Stimulated activated CD8-positive, alpha-beta memory T cell treated with anti-CD3 and anti-CD28 coated beads, Interleukin-15, amount 100 ng/mL, for 24 hours (primary cell): ENCODE measurements at places on chromosomes 7 and 10.

DNA sequence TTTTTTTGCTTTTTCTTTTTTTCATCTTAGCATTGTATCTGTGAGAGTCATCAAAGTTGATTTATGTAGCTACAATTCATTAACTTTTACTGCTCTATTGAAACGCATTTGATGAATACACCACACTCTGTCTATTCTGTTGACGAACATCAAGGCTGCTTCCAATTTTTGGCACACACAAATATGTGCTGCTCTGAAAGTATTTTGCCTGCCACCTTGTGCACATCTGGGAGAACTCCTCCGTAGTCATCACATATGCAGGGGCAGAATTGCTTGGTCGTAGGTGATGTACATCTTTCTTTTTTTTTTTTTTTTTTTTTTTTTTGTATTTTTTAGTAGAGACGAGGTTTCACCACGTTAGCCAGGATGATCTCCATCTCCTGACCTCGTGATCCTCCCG lies 796.8 kb downstream of the KCNMA1 start:
- no peak for DNase-seq

DNA sequence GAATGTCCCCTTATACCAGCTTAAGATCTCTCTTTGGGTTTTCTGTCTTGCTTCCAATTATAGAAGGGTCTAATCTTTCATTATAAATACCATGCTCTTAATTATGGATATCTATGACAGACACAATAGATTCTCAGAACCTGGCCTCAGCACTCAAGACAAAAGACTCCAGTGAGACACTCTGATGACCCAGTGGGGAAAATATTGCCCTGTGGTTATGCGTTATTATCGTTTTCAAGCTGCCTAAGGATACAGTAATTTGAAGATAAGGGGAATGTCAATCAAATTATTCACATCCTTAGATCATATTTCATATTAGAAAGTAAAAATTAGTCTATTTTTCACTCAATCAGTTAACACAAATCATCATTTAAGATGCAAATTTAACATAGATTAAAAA lies 748.8 kb downstream of the XPNPEP1 start:
- DNase-seq: no peak

DNA sequence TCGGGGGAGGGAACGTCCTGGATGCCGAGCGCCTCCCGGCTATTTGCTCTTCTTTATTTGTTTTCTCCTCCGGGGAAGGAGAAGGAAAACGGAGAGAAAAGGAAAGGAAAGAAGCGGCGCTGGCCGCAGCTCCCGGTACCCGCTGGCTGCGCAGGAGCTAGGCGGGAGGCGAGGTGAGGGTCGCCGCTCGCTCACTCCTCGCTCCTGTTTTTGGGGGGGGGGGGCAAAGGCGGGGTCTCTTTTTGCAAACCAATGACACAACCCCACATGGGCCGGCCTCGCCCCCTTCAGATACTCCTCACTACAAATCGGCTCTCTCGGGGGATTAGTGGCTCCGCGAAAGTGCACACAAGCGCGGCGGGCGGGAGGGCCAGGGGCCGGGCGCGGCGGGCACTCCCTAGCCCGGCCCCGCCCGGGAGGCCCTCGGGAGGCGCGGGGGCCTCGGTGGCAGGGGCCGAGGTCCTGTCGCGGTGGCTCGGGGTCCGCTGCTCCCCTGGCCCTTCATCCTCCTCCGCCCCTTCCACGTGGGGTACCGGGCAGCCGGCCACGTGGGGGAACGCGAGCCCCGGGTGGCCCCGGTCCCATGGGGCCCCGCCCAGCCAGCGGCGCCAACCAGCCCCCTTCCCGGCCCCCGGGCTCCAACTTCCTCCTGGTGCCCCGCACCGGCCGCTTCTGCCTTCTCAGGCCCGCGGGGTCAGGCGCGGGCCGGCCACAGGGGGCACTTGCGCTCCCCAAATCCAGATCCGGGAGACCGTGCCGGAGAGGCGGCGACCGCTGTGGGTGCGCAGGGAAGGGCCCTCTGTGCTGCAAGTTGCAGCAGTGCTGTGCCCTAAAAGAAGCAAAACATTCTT lies 718 bp upstream of the CTBP2 start:
- no peak for DNase-seq

DNA sequence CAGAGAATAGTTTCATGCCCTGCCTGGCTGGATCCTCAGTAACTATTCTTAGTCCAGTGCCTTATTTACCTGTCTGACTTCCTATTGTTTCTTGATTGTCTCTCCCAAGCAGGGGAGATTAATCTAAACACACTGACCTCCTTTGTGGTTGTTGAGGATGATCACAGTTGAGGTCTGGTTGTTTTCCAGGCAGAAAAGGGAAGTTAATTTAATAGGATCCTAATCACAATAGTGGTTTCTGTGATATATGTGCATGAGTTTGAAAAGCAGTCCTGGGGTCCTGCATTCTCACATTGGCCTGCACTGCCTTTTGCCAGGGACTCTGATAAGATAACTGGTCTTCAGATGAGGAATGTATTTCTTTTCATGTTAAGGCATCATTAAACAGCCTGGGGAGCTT lies 130.1 kb downstream of the SND1 start:
- DNase-seq: no peak

GRCh38 chr10:120486671-120487205 lies 29.7 kb downstream of the PLPP4 start:
- no peak for DNase-seq

DNA sequence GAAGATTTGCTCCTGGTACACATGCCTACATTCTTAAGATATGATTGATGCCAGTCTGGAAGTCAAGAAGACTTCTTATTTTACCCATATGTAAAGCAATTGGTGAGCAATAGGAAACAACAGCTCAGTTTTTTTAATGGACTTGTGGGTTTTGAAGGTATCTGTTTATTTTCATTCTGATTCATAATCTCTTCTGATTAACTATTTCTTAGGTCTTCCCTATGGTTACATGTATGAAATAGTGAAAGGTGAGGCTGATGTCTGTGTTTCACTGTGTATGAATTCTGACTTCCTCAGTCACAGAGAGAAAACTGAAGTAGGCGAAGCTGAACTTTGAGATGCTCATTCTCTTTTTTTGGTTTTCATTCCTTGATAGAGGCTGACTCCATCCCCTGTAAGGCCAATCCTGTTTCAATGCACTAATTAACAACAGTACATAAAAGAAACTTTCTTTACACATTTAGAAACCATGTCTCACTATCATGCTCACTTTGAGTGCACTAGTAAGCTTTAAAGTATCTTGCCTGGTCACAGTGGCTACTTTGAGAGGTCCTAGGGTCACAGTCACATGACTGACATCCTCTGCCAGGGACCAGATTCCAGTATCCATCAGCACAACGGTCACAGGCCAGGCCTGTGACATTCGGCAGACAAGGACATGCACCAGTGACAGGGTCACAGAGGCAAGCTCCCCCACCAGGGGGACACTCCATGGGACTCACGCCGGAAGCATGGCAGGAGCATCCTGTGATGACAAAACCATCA lies 59.5 kb upstream of the LAMB1 start:
- no peak for DNase-seq

- DNase-seq: no peak
These were observed 57.7 kb downstream of the DNAJB6 start for GRCh38 chr7:157394246-157395191.

GRCh38 chr7:9681284-9681683 lies 1247.9 kb downstream of the NXPH1 start:
- DNase-seq: no peak

DNA sequence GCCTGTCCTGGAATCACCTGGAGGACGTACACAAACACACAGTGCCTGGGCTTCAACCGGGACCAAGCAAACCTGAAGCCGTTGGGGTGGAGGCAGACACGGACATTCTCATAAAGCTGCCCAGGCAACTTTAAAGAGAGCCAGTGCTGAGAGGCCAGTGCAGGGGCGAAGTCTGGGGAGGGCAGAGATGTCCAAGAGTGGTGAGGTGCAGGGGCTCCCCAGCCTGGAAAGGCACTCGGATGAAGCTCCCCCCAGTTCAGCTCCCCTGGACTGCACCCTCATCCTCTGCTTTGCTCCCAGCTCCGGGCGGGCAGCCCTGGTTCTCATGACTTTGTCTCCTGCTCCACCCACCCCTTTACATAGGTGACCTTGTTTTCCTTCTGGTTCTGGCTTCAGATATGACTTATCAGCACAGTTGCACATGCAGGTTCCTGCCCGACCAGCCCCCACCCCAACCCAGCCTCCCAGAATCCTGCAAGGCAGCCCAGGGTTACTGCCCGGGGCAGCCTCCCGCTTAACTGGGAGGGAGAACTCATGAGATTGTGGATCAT lies 60.8 kb upstream of the EEPD1 start:
- DNase-seq: no peak

GRCh38 chr10:73886085-73886529 lies 11.8 kb upstream of the CAMK2G start:
- DNase-seq: no peak

GRCh38 chr7:15317215-15317614 lies 244.6 kb downstream of the AGMO start:
- no peak for DNase-seq

- no peak for DNase-seq
These were observed 78.7 kb upstream of the ARHGAP21 start for GRCh38 chr10:24802378-24802777.

DNA sequence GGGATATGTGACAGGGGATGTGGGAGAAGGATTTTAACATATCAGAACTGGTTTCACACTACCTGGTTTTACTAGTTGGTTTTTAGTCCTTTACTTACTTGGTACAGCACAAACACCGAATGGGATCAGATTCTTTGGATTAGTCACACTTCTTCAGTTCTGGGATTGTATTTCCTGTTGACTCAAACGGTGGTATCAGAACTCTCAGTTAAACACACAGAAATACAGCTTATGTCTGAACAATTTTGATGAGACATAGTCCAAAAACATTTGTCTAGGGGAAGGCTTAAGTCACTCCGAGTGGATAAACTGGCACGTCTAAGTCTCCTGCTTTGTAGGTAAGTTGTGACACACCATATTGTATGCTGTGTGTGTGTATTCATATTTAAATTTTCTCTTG lies 480.5 kb downstream of the PHTF2 start:
- DNase-seq: no peak

DNA sequence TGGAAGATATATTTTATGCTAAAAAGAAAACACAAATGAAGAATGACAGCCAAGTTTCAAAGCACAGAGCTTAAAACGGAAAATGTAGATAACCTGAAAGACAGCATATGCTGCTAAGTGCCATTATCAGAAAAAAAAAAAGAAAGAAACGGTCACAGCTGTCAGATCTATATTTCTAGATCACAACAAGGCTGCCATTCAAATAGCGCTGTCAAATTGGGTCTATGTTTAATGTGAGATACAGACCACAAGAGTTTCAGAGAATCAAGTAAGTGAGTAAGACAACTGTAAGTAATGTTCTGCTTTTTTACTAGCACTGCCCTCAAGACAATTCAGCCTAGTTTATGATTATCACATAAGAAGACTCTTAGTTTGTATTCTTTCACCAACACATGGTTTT lies 66.1 kb upstream of the RNF148 start:
- DNase-seq: no peak

- DNase-seq: no peak
These were observed 37.3 kb upstream of the PRSS1 start for GRCh38 chr7:142711746-142712616.

DNA sequence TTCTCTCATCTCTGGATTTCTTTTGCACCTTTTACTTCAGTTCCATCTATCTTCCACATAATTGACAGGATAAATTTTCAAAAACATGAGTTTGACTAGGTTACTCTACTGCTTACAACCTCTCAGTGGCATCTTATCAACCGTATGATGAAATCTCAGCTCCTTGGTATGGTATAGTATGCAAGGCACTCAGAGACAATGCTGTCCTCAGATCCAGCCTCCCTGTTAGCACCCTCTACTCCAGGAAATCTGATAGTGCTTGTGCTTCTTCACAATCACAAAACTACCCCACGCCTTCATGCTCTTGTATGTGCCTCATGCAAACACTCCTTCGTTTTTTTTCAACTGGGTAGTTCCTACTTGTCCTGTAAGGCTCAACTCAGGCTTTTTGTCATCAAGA lies 330.7 kb downstream of the GPR158 start:
- DNase-seq: no peak

GRCh38 chr10:15352836-15353235 lies 18.3 kb downstream of the FAM171A1 start:
- no peak for DNase-seq

DNA sequence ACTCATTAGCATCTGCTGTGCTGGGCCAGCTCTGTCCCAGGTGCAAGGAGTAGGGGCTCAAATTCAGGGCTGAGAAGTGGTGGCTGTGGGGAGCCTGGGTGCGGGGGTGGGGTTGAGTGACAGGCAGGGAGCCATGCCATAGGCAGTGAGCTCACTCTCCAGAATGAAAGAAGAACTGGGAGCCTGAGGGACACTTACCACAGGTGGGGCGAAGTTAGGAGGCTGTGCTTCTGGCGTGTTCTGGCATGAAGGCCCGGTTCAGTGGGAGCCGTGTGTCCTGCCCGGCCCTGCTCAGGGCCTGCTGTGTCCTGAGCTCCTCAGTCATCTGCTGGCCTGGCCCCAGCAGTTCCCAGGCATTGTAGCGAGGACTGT lies 62.5 kb downstream of the MKI67 start:
- DNase-seq: no peak

DNA sequence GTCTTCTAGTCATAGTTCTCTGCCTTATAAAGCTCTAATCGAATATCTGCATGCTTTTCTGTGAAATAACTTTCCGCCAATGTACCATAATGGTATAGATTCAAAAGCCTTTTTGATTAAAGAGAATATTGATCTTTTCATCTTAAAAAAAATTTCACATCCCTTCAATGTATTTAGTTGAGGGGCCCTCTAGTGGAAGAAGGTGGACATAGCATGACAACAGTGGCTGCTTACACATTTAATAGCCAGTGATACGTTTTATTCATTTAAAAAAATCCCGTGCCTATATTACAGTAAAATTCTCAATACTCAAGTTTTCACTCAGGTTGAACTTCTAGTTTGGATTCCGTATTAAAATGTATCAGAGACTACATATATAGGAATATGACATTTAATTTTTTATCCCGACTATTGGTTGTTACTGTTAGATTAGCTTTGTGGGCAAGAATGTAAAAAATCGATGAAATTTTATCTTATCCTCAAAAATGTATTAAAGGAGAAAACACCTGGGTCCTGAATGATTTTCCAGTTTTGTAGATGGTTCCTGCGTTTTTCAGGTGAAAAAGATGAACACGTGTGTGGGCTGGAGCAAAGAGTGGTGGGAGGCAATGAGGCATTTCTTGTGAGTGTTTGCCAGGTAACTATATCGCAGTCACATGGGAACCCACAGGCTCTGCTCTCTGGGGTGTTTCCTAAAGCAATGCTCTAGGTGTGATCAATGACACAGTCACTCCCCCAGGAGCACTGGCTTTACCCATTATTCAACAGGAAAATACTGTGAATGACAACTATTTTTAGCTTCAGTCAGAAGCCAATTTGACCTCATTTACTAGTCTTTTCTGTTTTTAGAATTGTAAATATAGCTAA lies 24.1 kb upstream of the PNLIP start:
- DNase-seq: no peak
